ENCODE measurements at places on chromosomes 12 and 14.

DNA sequence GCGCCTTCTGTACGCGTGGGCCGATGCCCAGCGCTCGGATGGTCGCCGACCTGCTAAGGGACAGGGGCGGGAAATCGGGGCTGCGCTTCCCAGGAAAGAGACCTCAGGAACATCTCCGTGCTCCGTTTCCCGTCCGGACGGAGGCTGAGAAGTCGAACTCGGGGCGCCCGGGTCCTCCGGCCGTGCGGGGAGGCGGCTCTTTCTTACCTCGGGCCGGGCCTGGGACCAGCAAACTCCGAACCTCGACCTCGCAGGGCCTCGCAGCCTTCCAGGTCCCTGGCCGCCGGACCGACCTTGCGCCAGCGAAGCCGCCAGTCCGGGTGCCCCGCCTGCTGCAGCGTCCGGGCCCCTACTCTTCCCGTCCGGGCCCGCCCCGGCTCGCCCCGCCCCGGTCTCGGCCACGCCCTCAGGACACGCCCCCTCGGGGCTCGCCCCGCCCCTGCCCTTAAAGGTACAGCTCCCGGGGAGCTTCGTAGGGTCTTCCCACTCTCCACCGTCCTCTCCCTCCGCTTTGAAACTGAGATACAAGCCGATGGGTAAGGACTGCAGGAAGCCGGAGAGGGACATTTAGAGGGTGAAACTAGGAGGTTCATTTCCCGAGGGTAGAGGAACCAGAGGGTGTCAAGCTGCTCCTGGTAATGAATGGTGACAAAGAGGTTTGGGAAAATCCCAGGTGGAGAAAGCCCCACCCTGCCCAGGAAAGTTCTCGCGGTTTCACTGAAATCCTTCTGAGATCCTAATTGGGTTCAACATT is at the start of gene SLC8B1:
TSS of gene SLC8B1 (minus strand) at position 324 of the 754 bp plus-strand sequence. CDS start 2,231 bp downstream, outside the sequence.
- peak; percentile 75 for DNase-seq

DNA sequence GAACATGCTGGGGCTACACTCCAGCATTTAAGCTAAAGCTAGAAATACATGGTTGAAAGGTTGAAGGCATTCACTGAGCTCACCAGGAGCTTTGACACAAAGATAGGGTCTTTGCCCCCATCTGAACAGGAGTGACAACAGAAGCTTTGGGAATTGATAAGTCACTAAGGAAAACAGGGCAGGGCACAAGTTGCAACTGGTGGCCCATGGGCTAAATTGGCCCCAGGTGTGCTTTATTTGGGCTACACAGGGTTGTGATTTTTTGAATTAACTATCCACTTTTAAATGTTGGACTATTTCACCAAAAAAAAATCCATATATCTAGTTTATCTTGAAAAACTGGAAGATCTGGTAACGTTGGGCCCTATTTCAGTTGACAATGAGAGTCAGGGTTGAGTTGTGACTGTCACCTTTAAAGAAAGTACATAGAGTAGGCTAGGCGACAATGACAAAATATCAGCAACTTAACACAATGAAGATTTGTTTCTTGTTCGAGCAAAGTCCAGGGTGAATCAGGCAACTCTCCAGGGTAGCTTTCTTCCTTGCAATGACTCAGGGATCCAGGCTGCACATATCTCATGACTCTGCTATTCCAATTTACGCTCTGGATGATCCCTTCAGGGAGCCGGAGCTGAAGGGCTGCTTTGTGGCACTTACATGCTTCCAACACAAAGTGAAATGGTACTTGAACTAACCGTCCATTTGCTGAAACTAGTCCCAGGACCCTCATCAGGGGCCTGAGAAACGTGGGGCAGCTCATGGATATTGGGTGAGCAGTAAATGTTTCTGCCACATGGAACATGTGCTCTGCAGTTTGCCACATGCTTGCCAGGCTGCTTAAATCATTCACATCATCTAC is 13.3 kb upstream of the EIF4B start:
- no peak for DNase-seq

DNA sequence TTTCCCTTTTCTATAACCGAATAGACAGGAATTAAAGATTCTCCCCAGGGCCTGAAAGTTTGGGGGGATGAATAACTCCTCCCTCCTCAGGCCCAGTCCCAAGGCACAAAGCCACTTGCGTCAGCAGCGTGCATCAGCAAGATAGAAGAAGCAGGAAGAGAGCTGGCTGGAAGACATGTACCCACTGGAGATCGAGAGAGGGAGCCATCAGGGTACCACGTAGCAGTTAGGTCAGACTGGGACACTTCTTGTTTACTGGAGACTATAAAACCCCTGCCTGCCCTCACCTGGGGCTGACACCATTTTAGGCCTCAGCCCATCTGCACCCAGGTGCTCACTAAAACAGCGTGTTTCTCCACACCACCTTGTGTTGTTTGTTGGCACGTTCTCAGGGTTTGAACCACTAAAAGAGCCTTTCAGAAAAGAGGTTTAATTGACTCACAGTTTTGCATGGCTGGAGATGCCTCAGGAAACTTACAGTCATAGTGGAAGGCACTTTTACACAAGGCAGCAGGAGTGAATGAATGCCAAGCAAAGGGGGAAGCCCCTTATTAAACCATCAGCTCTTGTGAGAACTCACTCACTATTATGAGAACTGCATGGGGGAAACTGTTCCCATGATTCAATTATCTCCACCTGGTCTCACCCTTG is 93.2 kb downstream of the TMTC3 start:
- DNase-seq: peak; percentile 25

- no peak for DNase-seq
Observed at GRCh38 chr14:57818511-57818910, 47.4 kb downstream of the SLC35F4 start.

- no peak for DNase-seq
Observed at GRCh38 chr12:5912011-5912410, 33.0 kb downstream of the ANO2 start.

- DNase-seq: no peak
Observed at GRCh38 chr12:93808169-93808899, 131.2 kb downstream of the CRADD start.

- no peak for DNase-seq
Observed at GRCh38 chr12:49899286-49899843, 4.3 kb downstream of the FAIM2 start.

- no peak for DNase-seq
Observed at GRCh38 chr12:14956024-14956891, 5.1 kb downstream of the ARHGDIB start.

DNA sequence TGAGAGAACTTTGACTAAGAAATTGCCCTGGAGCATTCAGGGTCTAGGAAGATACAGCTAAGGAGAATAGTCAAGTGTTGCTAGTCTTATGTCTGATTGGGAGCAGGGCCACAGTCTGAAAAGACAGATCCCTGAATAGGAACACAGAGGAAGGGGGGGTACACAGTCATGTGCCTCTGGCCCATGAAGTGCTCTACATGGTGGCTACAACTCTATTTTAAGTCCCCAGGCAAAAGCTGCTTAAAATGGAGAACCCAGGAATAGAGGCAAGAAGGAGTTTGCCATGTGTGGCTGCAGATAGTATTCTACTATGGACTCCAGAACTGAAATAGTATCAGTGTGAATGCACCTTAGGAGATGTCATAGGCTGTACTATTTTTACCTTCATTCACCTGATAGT is 118.0 kb upstream of the NPAS3 start:
- DNase-seq: no peak
